ENCODE measurements at places on chromosomes 1 and 21.

DNA sequence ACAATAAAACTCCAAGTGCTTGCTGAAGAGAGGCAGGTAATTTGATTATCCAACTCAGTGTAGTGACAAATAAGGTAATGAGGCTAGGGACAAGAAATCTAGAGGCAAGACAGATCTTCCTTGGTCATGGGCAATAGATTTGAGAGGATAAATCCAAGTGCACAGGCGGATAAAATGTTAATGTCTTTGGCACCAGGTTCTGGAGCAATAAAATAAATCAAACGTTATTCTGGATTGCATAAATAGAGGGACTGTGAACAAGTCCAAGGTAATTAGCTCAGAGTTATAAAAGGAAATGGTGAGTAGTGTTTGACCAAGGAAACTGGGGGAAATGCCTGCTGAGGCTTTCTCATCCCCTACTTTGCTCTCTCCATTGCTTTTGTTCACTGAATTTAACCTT lies 329.3 kb upstream of the PROX1 start:
- no peak for DNase-seq

GRCh38 chr1:203169770-203170520 lies 5.7 kb downstream of the MYBPH start:
- DNase-seq = no peak

- no peak for DNase-seq
These were observed 16.2 kb upstream of the POFUT2 start for GRCh38 chr21:45303751-45304475.

GRCh38 chr1:225428881-225429455 lies 1.1 kb upstream of the LBR start:
- DNase-seq = no peak

DNA sequence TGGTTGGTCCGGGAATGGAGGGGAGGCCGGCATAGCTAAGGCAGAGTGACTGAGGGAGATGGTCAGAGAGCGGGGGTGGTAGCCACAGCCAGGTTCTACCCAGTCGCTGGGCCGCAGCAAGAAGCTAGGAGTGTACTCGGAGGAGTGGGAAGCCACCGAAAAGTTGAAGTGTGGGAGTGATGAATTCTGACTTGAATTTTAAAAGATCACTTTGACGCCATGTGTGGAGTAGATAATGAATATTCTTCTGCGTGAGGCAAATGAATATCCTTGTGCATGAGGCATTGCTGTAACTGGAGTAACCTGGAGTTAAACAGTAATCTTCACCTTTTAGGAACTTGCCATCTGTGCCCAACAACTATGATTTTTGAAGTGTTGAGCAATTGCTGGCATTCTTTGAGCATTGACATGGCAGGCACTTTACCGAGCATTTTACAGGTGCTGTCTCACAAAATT lies 6.9 kb downstream of the CTPS1 start:
- DNase-seq = no peak

- DNase-seq = no peak
These were observed 36.8 kb downstream of the FMO3 start for GRCh38 chr1:171127501-171127900.

GRCh38 chr1:4971666-4972065 lies 317.3 kb downstream of the AJAP1 start:
- no peak for DNase-seq
